ENCODE measurements at places on chromosomes 4 and X.

DNA sequence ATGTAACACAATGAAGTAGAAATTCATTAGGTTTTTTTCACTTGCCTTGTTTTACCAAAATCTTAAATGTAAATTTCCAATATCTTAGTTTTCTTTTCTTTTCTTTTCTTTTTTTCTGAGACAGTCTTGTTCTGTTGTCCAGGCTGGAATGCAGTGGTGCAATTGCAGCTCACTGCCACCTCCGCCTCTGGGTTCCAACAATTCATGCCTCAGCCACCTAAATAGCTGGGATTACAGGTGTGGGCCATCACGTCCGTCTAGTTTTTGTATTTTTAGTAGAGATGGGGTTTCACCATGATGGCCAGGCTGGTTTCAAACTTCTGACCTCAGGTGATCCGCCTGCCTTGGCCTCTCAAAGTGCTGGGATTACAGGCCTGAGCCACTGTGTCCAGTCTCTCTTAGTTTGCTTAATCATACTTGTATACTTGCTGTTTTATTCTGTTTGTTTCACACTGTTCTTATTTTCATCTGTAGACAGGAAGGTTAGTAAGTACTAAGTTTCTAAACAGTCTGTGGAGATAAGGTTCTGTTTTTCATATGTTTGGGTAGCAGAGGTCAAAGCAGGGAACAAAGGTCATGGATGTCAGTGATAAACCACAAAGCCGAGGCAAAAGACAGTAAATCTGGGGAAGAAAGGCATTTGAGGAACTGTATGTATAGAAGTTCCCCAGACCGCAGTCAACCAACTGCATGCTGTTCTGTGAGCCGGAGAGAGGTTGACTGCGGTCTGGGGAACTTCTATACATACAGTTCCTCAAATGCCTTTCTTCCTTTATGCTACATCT is 129.1 kb downstream of the CBR4 start:
- no peak for DNase-seq

GRCh38 chr4:169715826-169716225 is 41.9 kb downstream of the HPF1 start:
- DNase-seq, result no peak

- DNase-seq, result no peak
Observed at GRCh38 chr4:24722026-24722568, 73.3 kb upstream of the SOD3 start.

DNA sequence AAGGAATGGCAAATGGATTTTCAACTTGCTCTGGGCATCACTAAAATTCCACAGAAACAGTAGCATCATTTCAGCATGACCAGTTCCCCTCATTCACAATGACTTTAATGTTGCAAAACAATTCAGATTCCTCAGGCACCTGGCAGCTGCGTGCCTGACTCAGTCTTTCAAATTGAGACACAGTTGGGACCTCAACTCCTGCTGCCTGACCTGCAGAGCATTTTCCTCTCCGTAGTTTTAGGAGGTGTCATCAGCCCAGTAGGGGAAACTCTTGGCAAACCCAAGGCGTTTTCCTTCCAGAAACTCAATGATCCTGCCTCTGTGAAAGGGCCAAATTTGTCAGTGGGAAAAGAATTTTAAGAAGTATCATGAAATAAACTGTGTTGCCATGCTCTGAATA is 388.9 kb downstream of the SPRY1 start:
- DNase-seq, result no peak

- no peak for DNase-seq
Observed at GRCh38 chr4:38765382-38765781, 17.4 kb downstream of the TLR10 start.

GRCh38 chr4:148022975-148023374 is 291.1 kb downstream of the ARHGAP10 start:
- DNase-seq, result no peak

DNA sequence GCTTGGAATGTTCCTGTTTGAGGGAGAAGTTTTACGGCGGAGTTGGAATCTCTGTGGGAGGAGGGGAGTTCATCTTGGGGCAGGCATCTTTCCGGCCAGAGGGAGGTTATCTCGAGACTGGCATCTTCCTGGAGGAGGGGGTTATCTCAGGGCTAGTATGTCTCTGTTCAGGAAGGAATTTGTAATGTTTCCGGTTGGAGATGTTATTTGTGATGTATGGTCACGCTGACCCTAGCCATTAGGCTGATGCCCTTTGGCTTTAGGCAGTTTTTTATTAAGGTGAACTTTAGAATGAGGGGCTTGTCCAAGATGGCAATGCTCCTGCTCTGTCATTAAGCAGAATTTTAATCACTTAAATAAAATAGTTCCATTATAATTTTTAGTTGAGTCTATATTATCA is 449.7 kb downstream of the PCDH10 start:
- DNase-seq, result no peak

GRCh38 chr4:120769227-120769626 is 153.3 kb downstream of the PRDM5 start:
- DNase-seq, result no peak

- DNase-seq, result no peak
Observed at GRCh38 chr4:40183615-40184411, 13.0 kb upstream of the RHOH start.

DNA sequence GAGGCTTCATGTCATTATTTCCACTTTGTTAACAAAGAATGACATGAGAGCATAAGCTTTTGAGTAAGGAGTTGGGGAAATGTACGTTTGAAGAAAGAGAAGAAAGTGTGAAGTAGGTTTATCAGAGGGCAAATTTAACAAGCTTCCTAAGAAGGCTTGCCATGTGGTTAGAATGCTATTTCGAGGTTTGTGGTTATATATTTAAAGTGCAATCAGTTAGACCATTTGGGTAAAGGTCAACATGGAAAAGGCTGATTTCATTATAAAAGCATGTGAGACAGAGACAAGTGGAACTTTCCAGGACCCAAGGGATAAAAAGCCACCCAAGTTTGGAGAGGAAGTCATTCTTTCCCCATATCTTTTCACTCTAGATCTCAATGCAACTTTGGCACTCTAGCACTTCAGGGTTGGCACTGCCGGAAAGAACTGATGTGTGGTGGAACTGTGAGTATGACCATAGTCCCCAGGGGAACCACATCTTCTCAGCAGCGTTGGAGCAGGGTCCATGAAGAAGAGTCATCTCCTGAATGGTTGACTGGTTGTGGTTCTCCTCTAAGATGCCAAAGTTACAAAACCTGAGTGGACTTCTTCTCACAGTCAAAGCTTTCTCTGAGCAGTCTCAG is 529.9 kb downstream of the MID1IP1 start:
- DNase-seq, result no peak

DNA sequence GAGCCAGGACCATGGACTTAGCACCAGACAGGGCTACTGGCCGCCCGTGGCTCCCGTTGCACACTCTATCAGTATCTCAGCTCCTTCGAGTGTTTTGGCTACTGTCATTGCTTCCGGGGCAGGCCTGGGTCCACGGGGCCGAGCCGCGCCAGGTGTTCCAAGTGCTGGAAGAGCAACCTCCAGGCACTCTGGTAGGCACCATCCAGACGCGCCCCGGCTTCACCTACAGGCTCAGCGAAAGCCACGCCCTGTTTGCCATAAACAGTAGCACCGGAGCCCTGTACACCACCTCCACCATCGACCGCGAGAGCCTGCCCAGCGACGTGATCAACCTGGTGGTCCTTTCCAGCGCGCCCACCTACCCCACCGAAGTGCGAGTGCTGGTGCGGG is 1.6 kb downstream of the FAT4 start:
- peak; percentile 81 for DNase-seq
